ENCODE measurements at places on chromosomes 4 and X. TPM values are rescaled to one million over a fixed set of nuclear protein-coding genes. Genes with fewer than 3 reads are reported as not detected.
A peak's percentile ranks its signal among the peaks of the same experiment; 100 is the strongest.

GRCh38 chr4:24639714-24640113 lies 55.4 kb upstream of the DHX15 start:
- no peaks in the 10 kb centered on the region for H3K27me3 ChIP-seq
- no peak for DNase-seq
- H3K4me3 ChIP-seq = no peak overlapping the region
- no peak overlapping the region for H3K27ac ChIP-seq
- H3K36me3 ChIP-seq = no peaks in the 10 kb centered on the region

DNA sequence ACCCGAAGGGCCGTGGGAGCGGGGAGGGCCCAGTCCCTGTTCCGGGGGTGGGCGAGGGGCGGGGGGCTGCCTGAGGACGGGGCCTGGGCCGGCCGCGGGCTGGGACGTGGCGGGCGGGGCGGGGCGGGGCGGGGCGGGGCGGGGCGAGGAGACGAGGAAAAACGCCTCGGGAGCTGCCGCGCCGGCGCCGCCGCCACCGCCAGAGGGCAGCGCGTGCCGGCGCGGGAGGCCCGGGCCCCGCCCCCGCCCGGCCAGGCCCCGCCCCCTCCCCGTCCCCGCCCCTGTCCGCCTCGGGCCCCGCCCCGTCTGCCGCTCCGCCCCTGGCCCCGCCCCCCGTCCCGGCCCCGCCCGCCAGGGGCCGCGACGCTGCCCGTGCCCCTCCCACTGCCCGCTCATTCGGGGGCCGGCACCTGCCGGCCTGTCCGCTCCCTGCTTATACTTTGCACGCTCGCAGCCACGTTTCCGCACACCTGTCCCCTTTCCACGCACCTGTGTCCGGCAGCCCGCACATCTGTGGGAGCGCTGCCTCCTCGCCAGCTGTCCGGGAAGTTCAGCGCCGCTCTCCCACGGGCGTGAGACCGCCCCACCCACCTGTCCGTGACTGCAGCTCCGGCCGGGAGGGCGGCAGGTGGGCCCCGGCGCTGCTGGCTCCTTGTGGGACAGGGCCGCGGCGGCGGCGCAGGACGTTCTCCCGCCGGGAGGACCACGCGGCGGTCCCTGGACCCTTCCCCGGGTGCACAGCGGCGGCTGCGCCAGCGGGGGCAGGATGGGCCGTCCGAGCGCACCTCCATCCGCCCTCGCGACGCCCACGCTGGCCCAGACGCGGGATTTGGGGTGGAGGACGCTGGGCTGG lies 1.7 kb upstream of the FGFRL1 start:
- peak overlapping the region; percentile 48 for H3K27ac ChIP-seq
- peak overlapping the region; percentile 42 for H3K4me3 ChIP-seq
- DNase-seq = peak; percentile 72
- H3K27me3 ChIP-seq = no peaks in the 10 kb centered on the region

DNA sequence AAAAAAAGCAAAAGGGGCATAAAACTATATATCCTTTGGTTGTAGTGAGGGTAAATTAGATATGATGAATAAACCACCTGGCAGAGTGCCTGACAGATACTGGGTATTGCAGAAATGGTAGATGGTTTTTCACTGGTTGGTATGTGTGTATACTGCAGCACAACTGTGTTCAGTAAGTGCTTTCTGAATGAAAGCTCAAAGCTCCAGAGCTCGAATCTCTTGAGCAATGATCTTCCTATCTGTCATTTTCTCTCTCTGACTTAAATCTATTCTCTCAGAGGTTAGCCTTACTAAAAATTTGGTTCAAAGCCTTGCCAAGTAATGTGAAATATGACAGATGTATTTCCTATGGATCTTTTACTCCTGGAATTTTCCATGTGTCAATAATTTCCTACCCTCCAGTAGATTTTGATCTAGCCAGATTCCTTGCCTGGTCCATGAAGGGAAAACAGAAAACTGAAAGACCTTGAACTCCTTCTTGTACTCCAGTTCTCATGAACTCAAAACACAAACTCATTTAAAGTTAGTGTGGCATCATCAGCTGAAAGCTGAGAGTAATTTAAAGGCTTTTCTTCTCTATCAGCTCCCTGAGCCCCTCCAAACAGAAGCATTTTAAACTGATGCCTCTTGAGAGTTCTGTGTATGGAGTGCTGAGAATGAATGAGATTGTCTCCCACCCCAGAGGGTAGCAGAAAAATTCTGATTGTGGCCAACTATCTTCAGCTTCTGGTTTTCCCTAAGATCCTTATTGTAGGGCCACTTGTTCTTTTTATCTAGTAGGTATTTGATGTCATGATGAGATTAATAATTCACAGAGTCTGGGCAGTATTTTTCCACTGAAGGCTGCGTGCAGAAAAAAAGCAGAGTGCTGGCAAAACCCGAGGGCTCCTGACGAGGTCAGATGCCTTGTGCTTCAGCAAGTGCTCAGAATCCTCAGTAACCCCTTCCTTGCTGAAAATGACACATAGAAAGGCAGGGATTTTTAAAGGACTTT lies 363.4 kb upstream of the BOD1L1 start:
- no peak for DNase-seq
- no peak overlapping the region for H3K4me3 ChIP-seq
- H3K4me1 ChIP-seq = peaks cover 3% of the 10 kb centered on the region
- no peaks in the 10 kb centered on the region for H3K36me3 ChIP-seq
- H3K27ac ChIP-seq = no peak overlapping the region
- no peaks in the 10 kb centered on the region for H3K27me3 ChIP-seq

DNA sequence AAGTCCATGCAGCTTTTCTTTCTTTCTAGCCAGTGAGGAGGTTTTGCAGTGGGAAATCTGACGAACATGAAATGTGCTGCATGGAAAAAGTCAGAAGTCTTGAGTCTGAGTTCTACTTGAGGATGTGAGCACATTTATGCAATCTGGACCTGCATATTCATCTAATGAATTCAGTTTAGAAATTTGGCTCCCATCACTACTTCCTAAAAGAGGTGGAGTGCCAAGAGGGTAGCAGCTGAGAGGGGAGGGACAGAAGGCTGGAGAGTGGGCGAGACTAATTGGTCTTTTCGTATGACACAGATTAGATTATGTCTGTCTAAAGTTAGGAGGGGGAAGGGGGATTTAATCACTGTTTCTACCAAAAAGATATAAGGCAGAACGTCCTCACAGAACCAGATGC lies 535.9 kb downstream of the IQCM start:
- no peak overlapping the region for H3K4me3 ChIP-seq
- H3K27ac ChIP-seq = no peak overlapping the region
- H3K27me3 ChIP-seq = no peaks in the 10 kb centered on the region
- H3K4me1 ChIP-seq = no peaks in the 10 kb centered on the region

DNA sequence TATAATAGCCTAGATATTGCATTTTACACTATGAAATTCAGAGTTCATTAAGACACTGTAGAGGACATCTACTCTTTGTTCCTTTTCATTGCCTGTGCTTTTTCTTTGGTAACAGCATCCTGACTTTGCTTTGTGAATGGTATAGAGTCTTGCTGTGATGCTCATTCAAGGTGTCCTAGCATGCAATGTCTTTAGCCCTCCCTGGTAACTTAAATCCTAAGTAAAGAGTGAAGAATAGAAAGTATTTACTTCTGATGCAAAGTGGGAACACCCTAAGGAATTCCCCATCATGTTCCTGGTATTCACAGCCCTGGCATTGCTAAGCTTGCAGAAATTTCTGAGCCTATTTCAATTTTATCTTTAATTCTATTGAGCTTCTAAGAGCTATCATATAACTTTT lies 400.1 kb downstream of the FAT4 start:
- no peak for DNase-seq
- H3K4me1 ChIP-seq = no peaks in the 10 kb centered on the region
- no peaks in the 10 kb centered on the region for H3K27me3 ChIP-seq
- H3K36me3 ChIP-seq = no peaks in the 10 kb centered on the region

GRCh38 chr4:150250998-150251651 lies 172.9 kb downstream of the DCLK2 start:
- no peak for DNase-seq
- H3K36me3 ChIP-seq = no peaks in the 10 kb centered on the region
- no peaks in the 10 kb centered on the region for H3K4me1 ChIP-seq
- no peak overlapping the region for H3K27ac ChIP-seq

MAGEA2 gene
- total RNA-seq = not detected

CT45A8 gene
- not detected for total RNA-seq

C4orf51 gene
- total RNA-seq = not detected

CT47A1 gene
- not detected for total RNA-seq
